ENCODE measurements at places on chromosomes 7 and 10.
A peak's percentile ranks its signal among the peaks of the same experiment; 100 is the strongest.

DNA sequence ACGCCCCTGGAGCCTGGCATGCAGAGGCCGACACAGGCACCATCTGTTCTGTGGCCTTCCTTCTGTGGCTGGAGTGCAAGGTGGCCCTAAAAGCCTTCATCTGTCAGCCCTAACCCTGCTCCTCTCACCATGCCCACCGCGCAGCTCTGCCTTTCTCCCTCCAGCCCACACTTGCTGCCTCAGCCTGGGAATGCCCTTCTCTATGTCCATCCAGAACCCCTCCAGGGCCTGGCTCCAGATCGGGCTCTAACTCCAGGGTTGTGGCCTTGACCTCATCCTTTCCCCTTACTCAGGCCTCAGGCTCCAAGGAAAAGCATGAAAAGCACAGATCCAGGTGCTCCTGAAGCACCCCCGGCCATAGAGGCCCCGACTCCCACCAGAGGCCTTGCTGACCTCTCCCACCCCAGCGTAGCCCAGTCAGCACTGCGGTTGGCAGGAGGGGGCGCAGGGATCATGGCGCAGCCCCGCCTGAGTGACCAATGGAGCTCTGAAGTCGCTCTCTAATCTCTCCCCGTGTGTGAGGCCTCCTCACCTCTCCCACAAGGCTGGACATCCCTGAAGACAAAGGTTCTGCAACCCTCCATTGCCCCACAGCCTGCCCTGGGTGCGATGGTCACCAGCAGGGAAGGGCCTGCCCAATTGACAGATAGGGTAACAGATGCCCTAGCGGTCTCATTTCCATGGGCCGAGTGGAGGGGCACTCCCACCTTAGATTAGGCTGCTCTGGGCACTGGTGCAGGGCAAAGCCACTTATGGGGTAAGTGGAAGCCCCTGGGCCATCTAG lies 9.2 kb downstream of the ZCCHC24 start:
- DNase-seq, result no peak

- no peak for DNase-seq
These were observed 130.6 kb downstream of the WDR11 start for GRCh38 chr10:120981601-120982391.

DNA sequence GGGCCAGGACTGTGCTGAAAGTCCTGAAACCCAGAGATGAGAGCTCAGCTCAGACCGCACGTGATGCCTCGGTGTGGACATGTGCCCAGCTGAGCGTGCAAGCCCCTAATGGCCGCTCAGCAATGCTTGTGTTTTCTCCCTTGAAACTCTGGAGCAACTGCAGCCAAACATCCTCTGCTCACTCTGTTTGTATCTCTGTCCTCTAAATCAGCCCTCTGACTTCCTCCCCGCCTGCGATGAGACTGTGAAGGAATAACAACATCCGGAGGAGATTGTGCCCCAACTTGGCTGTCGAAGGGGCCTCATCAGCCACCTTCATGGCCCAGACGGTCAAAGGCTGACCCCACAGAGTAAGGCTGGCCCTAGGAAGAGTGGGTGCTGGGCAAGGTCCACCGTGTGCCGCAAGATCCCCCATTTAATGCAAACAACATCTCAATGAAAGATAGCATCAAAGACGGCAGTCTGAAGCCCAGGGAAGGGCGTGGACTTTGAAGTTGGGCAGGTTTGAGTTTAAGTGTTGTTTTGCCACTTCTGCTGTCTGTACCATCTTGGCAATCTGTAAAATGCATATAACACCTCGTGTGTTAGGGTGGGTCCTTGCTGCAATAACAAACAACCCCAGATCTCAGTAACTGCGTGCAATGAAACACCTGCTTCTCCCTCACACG lies 39.9 kb downstream of the CALML3 start:
- peak; percentile 33 for DNase-seq

DNA sequence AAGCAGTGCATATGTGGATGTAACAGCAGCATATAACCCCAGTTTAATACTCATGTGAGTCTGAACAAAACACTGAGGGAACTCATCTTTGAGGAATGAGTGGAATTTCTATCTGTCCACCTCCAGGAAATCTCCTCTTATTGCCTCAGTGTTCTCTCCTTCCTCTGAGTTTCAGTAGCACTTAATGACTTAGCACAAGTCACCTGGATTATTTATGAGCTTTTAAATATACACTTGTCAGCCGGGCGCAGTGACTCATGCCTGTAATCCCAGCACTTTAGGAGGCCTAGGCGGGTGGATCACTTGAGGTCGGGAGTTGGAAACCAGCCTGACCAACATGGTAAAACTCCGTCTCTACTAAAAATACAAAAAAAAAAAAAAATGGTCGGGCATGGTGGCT lies 4.3 kb downstream of the LRRC20 start:
- no peak for DNase-seq

Measured in activated T-helper 1 cell treated with anti-CD3 and anti-CD28 coated beads, Interleukin-2, amount 50 U/mL, for 16 hours (primary cell).